Neuronal stem cell (in vitro differentiated cells): ENCODE measurements at places on chromosomes 2 and 18.
A peak's percentile ranks its signal among the peaks of the same experiment; 100 is the strongest.

- no peak overlapping the region for H3K4me3 ChIP-seq
- H3K36me3 ChIP-seq: no peaks in the 10 kb centered on the region
- H3K27ac ChIP-seq: no peak overlapping the region
- no peaks in the 10 kb centered on the region for H3K4me1 ChIP-seq
- H3K27me3 ChIP-seq: no peaks in the 10 kb centered on the region
These were observed 8.9 kb downstream of the SULT1C2 start for GRCh38 chr2:108297436-108298141.

DNA sequence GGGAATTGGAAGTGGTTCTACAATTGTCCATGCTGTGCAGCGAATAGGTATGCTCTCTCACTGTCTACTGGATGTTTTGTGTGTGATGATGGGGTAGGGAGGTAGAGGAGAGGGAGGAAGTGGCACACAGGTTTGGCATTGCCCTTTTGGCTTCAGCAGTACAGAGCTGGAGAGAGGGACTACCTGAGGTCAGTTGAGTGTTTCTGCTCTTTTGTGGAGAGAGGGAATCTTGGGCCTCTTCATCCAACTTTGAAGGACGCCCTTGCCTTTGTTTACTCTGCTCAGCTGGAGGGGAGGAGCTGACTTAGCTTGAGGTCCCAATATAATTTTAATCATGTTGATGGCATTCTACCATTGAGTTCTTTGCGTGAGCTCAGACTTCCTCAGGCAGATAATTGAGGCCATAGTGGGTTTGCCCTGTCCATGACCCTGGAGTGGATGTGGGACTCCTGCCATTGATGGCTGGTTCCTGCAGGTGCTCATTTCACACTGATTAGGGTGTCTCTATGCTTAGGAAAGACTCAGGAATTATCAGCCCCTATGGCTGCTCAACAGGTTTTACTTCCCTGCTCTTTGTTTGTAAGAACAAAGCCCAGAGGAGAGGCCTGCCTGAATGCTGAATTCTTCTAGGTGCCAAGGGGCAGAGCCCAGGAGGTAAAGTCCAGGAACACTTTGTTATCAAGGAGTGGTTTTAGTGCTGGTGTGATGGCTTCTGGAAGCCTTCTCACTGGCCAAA lies 7.2 kb downstream of the RPIA start:
- peaks cover 11% of the 10 kb centered on the region for H3K36me3 ChIP-seq
- H3K27me3 ChIP-seq: no peaks in the 10 kb centered on the region
- no peak overlapping the region for H3K4me3 ChIP-seq
- no peak for DNase-seq
- H3K27ac ChIP-seq: no peak overlapping the region
- H3K4me1 ChIP-seq: peaks cover 3% of the 10 kb centered on the region

DNA sequence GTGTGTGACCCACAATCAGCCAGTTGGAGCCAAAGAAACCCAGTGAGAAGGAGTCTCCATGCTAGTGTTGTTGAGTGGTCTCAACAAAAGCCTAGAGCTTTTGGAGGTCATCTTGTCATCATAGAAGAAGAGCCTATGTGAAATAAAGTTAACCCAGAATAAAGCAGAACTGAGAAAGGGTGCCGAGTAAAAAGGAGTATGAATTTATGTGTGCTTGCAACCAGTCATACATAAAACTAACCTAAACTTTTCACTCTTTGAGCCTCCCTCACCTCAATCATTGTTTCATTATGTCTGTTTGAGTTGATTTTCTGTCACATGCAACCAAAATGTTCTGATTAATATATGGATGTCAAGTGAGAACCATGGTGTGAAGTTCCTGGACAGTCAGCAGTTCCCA lies 599.3 kb upstream of the ZEB2 start:
- no peak for DNase-seq
- H3K4me1 ChIP-seq: peaks cover 4% of the 10 kb centered on the region
- no peak overlapping the region for H3K27ac ChIP-seq

GRCh38 chr2:11483806-11484617 lies 18.1 kb upstream of the E2F6 start:
- peaks cover 11% of the 10 kb centered on the region for H3K4me1 ChIP-seq
- H3K4me3 ChIP-seq: no peak overlapping the region
- peaks cover 44% of the 10 kb centered on the region for H3K36me3 ChIP-seq
- DNase-seq: no peak
- peaks cover 4% of the 10 kb centered on the region for H3K27me3 ChIP-seq

DNA sequence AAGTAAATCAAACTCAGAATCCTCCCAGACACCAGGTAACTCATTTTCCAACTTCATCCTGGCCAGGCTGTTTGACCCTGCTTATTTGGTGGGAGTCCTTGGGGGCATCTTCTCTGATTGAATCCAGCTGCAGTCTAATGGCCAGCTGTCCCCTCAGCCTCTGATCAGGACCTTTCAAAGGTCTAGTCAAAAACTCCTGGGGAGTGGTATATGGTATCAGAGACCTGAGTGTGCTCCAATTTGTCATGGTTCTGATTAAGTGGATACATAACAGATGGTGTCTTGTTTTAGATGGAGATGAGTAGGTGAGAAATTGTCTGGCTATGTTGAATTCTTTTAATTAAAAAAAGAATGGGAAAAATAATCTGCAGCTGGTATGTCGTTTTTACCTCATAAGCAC lies 842.6 kb upstream of the ACVR2A start:
- no peak for DNase-seq
- no peak overlapping the region for H3K4me3 ChIP-seq

DNA sequence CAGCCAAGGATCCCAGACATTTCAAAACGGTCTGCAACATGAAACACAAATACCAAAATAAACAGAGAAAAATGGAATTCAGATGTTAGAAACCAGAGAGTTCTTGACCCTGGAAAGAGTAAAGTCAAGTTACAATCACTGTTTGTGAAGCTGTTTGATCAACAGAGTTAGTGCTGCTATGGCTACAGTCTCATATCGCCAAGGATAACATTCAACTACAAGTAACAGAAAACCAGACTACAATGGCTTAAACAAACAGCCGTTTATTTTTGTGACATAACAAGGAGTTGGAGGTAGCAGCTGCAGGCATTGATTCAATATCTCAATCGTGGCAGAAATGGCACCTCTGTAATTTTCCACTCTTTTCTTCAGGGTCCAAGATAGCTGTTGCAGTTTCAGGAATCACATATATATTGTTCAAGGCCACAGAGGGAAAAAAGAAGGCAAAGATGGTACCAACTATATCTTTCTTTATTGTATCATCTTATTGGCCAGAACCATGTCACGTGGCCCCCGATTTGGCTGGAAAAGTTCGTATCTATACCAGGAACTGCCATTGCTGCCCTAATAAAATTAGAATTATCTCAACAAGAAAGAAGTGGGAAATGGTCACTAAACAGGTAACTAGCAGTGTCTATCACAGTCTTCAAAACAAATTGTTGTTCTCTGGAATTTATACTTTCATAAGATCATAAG lies 17.7 kb upstream of the HNRNPLL start:
- DNase-seq: no peak
- no peaks in the 10 kb centered on the region for H3K27me3 ChIP-seq
- H3K4me3 ChIP-seq: no peak overlapping the region
- no peak overlapping the region for H3K27ac ChIP-seq
- H3K36me3 ChIP-seq: no peaks in the 10 kb centered on the region

DNA sequence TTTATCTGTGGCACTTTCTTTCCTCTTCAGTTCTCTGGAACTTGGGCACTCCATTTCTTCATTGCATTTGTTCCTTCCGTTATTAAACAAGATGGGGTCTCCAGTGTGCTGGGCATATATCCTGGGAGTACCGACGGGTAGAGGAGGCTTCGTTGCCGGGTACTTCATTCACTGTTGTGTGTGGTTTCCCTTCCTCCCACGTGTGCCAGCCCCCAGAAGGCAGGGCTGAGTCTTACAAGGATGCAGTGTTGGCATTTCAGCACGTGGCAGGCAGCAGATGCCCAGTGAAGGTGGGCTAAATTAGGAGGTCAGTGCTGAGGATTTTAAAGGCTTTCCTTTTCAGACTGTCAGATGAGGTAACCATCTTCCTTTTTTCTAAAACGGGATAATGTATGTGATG lies 58.6 kb downstream of the MGAT5 start:
- H3K4me3 ChIP-seq: no peak overlapping the region
- H3K27me3 ChIP-seq: no peaks in the 10 kb centered on the region
- H3K4me1 ChIP-seq: no peaks in the 10 kb centered on the region

DNA sequence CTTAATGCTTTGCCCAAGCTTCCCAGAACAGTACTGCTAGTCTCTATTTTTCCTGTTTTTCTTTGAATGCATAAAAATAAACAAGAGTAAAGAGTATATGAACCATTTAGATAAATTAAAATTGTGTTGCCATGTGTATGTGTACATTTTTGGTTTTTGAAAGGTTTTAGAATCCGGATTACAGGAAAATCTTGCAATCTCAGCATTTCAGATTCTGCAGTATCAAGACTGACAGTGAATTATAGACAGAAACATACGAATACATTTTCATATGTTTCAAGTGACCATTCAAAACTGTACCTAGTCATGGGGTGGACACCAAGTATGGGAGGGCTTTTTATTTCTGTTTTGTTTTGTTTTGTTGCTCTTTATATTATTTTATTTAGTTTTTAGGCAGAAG lies 604.1 kb downstream of the LRP1B start:
- no peak overlapping the region for H3K27ac ChIP-seq
- H3K4me3 ChIP-seq: no peak overlapping the region
- H3K36me3 ChIP-seq: no peaks in the 10 kb centered on the region
- no peaks in the 10 kb centered on the region for H3K4me1 ChIP-seq
- no peaks in the 10 kb centered on the region for H3K27me3 ChIP-seq

DNA sequence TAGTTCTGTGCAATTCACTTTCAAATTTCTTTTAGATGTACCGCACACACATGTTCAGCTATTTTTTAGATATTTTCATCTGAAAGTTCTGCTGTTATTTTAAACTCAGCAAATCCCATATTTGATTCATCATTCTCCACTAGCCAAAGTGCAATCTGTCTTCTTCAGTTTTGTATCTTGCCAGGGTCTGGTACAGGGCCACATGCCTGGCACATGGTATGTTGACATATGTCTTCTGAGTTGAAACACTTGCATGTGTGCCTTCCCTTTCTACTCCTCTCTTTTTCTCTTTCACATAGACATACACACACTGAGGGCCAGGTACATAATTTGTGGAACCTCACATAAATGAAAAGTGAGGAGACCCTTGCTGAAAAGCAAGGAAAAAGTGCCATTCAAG lies 25.7 kb upstream of the SESTD1 start:
- H3K27me3 ChIP-seq: no peaks in the 10 kb centered on the region
- H3K36me3 ChIP-seq: no peaks in the 10 kb centered on the region
- no peak for DNase-seq

DNA sequence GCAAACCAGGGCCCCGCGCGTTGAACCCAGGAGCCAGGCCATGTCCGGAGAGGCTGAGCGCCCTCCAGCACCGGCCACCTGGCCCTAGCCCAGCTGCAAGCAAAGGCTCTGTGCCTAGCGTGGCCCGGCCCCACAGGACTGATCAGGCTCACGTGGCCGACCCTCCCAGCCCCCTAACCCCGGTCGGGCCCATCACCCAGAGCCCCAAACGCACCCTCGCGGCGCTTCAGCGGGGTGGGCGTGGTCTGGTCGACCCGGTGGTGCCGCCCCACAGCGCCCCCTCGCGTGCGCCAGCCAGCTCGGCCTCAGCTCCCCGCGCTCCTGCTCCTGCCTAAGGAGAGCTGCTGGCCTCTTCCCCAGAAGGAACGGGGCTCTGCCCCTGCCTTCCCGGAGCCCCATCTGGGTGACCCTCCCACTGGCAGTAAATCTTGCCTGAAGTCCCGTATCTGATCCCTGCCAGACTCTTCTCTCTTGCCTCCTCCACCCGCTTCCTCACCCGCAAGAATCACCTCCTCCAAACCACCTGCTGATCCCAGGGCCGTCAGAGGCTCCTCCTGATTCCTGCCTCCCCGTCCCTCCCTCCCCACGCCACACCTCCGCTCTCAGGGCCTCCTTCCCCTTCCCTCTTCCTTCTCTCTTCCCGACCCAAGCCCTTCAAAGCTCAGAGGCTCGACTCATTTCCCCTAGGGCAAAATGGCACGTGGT lies 12.3 kb upstream of the TEX51 start:
- peak; percentile 64 for DNase-seq
- no peaks in the 10 kb centered on the region for H3K36me3 ChIP-seq
- H3K4me1 ChIP-seq: peaks cover 1% of the 10 kb centered on the region
- H3K27me3 ChIP-seq: no peaks in the 10 kb centered on the region

- H3K36me3 ChIP-seq: no peaks in the 10 kb centered on the region
- no peak overlapping the region for H3K27ac ChIP-seq
- no peak for DNase-seq
- no peaks in the 10 kb centered on the region for H3K27me3 ChIP-seq
- H3K4me3 ChIP-seq: no peak overlapping the region
These were observed 288.4 kb downstream of the PIEZO2 start for GRCh38 chr18:10860928-10861327.

DNA sequence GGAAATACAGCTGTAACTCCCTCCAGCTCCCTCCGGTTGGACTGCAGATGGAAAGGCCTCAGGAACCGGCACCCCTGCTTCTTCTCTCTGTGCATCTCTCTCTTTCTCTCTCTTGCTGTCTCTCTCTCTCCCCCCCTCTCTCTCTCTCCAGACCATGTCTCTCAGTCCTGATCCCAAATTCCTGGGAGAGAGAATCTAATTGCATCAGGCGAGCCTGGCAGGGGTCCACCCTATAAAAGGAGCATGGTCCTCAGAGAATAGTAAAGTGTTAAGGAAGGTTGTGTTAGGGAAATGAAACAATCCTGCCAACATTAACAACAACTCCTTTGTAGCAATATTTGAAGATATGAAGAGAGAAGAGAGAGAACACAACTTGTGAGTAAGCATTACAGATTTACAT lies 36.7 kb downstream of the VIT start:
- no peaks in the 10 kb centered on the region for H3K27me3 ChIP-seq
- DNase-seq: no peak
- no peak overlapping the region for H3K27ac ChIP-seq
- no peaks in the 10 kb centered on the region for H3K36me3 ChIP-seq
- no peaks in the 10 kb centered on the region for H3K4me1 ChIP-seq

- H3K27ac ChIP-seq: no peak overlapping the region
- no peak overlapping the region for H3K4me3 ChIP-seq
- H3K4me1 ChIP-seq: peaks cover 3% of the 10 kb centered on the region
- no peak for DNase-seq
- no peaks in the 10 kb centered on the region for H3K27me3 ChIP-seq
These were observed 20.9 kb downstream of the DYSF start for GRCh38 chr2:71474116-71474743.

DNA sequence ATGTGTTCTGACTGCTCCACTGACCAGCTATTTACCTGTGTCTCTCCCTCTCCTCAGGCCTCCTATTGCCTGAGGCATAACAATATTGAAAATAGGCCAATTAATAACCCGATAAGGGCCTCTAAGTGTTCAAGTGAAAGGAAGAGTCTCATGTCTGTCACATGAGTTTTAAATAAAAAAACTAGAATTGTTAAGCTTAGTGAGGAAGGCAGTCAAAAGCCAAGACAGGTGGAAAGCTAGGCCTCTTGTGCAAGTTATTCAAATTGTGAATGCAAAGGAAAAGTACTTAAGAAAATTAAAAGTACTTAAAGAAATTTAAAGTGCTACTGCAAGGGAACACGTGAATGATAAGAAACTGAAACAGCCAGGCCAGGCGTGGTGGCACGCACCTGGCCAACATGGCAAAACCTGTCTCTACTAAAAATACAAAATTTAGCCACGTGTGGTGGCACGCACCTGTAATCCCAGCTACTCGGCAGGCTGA lies 44.9 kb upstream of the TAF4B start:
- H3K4me3 ChIP-seq: no peak overlapping the region
- no peak overlapping the region for H3K27ac ChIP-seq
- H3K36me3 ChIP-seq: no peaks in the 10 kb centered on the region
- H3K4me1 ChIP-seq: no peaks in the 10 kb centered on the region
- DNase-seq: no peak
